GM12892 (cell line): ENCODE measurements at places on chromosomes 3 and 15.
A peak's percentile ranks its signal among the peaks of the same experiment; 100 is the strongest.

GRCh38 chr3:161852744-161853143 is 356.1 kb downstream of the OTOL1 start:
- no peak for DNase-seq

- no peak for DNase-seq
Measured at GRCh38 chr3:4943549-4943948, 35.7 kb upstream of the BHLHE40 start.

GRCh38 chr3:50630877-50631276 is 13.9 kb downstream of the MAPKAPK3 start:
- no peak for DNase-seq

- no peak for DNase-seq
Measured at GRCh38 chr3:175664911-175665310, 805.8 kb downstream of the NAALADL2 start.

DNA sequence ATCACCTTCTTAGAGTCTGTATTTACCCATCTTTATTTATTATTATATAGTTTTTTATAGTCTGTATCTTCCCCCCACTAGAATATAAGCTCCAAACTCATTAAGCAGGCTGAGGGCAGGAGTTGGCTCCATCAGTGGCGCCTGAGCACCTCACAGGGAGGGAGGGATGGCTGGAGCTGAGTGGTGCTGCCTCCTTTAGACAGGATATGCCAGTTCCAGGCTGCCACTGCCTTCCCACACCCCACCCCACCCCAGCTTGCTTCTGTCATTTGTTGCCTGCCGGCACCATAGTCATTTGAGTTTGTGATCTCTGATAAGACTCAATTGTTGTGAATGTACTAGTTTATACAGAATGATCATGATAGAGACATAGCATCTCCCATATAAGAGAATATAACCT is 85.5 kb downstream of the KLHL25 start:
- no peak for DNase-seq

GRCh38 chr3:129038121-129038855 is 22.3 kb upstream of the GP9 start:
- no peak for DNase-seq

- DNase-seq, result no peak
Measured at GRCh38 chr15:45499426-45499825, 23.1 kb downstream of the SLC30A4 start.

GRCh38 chr3:111594781-111595180 is 365 bp downstream of the ZBED2 start:
- no peak for DNase-seq

DNA sequence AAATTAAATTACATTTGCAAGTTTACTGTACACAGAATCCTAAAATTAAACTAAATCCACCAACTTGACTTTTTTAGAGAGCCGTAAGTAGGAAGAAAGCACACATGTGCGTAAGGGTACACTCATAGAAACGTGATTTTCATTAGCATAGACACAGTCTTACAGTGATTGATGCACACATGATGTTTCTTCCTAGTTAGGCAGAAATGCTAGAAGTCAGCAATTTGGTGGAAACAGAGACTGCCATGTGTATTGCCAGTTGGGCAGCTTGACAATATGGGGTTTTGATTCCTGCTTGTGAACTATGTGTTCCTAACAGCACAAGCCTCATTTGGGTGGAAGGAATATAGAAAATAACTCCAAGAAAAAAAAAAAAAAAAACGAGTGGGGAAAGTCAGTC is 878.5 kb downstream of the ROBO1 start:
- DNase-seq, result no peak

GRCh38 chr3:37814547-37814946 is 47.1 kb upstream of the CTDSPL start:
- DNase-seq, result no peak

GRCh38 chr3:42600958-42601675 is 631 bp downstream of the NKTR start:
- no peak for DNase-seq

GRCh38 chr15:49964551-49964950 is 154.5 kb downstream of the ATP8B4 start:
- no peak for DNase-seq

DNA sequence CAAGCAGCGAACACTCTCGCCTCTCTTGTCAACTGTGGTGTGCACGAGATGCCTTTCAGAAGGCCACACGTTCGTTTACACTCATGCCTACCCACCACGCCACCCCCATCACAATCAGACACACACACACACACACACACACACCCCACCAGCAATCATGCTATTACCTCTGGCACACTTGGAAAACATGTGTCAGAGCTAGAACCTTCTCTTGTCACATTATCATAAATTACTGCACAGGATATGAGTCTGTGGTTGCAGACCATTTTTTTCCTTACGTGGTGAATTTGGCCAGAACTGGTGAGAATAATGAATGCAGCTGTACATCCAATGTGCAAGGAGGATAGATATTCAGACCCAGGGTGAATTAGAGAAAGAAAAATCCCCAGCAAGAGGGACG is 52.4 kb downstream of the TRIM69 start:
- no peak for DNase-seq

DNA sequence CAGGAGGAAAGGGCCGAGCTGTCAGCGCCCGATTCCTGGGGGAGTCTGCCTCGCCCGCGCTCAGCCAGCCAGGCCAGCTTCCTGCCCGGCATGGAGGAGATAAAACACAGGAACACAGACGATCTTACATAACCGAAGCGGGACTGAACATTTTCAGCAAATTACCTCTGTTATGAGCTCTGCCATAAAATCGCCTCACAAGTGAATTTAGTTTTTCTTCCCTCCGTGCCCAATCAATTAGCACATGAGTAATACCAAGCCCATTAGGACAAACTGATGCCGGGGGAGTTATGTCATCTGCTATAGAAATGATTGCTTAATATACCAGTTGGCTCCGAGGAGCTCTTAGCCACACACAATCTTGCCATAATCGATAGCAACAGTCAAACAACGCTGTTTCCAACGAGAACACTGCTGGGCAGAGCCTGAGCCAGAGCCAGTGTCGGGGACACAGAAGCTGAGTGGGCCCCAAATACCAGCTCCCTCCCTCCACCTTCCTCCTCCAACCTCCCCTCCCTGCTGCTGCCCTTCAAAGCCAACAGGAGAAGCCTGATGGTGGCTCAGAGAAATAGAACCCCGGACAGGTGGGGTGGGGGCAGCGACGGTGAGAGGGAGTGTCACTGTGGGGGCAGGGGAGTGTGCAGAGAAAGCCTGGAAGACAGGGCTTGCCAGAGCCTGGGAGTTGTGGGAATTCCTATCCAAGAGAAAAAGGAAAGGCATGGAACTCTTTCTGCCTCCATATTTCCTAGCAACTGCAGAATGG is 279.4 kb upstream of the TLE3 start:
- no peak for DNase-seq

- no peak for DNase-seq
Measured at GRCh38 chr15:99749386-99749785, 16.1 kb upstream of the LYSMD4 start.

DNA sequence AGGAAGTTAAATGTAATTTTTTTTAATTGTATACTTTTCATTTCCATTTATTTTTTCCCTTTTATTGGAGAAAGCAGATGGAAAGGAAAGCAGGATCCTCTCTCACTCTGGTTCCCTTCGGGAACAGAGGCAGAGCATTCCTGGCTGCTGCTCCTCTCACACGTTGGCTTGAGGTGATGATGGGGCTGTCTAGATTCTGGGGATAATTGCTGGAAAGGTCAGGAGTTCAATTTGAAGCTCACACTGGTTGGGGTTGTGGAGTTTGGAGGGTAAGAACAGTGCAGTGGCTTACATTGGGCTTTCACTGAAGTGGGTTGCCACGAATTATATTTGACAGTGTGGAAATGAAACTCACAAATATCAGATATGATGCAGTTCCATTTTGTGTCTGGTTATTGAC is 57.6 kb downstream of the RARB start:
- DNase-seq, result no peak

DNA sequence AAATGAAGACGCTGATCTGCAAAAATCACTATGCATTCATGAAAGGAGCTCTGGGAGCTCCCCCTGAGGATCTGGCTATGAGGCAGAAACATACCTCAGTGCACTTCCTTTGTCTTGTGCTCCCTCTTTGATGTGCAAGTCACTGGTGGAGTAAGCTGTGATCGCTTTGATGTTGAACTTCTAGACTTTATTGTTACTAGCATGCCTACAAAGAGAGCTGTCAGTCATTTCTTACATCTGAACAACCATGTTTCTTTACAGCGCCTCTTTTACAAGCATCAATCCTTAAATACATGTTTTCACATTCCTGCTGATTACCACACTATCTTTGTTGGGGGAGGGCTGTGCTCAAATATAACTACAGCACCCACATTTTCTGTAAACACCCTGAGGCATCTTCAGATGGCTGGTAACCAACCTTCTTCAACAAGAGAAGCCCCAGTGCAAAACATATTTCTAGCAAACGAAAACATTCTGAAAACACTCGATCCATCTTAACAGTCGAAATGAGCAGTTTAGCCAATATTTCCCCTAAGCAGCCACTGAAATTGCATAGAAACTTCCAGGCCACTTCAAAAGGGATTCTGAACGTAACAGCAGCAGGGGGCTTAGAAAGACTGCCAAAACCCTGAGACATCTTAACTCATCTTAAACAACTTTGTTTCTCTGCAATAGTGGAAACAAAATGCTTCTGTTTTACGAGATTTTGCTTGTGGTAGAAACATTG is 101.9 kb upstream of the ICE2 start:
- DNase-seq, result no peak

- DNase-seq, result no peak
Measured at GRCh38 chr3:9951598-9951961, 628 bp downstream of the PRRT3 start.

GRCh38 chr15:69391046-69391757 is 22.9 kb upstream of the KIF23 start:
- no peak for DNase-seq

- DNase-seq, result peak; percentile 57
Measured at GRCh38 chr15:90231028-90232017, 2.4 kb downstream of the CIB1 start.

DNA sequence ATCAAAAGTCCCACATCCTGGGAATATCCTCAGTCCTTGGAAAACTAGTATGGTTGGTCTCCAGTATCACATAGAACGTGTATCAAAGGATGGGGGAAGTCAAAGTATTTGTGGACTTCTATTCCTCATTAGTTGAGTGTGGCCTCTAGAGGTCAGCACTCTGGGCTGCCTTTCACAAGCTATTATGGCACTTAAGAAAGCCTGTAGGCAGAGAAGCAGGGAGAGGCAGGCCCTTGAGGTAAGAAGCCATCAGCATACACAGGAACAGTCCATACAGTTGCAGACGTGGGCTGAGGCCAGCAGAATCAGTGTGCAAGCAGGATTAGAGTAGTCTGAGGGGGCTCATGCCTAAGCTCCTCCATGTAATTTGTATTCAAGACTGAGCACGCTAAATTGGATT is 341.7 kb downstream of the CLSTN2 start:
- no peak for DNase-seq

DNA sequence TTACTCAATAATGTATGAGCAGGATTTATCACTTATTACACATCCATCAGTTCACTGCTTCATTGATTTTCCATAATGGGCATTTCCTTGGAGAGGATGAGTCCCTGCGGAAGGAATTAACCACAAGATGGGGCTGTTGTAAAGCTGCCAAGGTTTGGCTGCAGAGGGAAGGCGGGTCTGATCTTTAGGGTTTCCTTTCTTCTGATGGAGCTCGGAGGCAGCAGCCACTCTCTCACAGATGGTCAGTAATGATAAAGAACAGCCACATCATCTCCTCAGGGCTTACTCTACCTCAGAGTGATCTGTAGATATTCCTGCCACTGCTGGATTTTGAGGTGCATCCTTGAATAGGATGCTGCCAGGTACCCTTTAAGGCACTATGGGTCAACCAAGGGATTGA is 115.2 kb downstream of the USP13 start:
- no peak for DNase-seq
